Type B pancreatic cell (in vitro differentiated cells): ENCODE measurements at places on chromosomes 2 and 18. TPM values are rescaled to one million over a fixed set of nuclear protein-coding genes. Genes with fewer than 3 reads are reported as not detected.

GRCh38 chr2:149579972-149580882 lies 7.3 kb downstream of the MMADHC start:
- DNase-seq: no peak

GRCh38 chr18:77969972-77970371 lies 720.3 kb downstream of the GALR1 start:
- DNase-seq: no peak

DNA sequence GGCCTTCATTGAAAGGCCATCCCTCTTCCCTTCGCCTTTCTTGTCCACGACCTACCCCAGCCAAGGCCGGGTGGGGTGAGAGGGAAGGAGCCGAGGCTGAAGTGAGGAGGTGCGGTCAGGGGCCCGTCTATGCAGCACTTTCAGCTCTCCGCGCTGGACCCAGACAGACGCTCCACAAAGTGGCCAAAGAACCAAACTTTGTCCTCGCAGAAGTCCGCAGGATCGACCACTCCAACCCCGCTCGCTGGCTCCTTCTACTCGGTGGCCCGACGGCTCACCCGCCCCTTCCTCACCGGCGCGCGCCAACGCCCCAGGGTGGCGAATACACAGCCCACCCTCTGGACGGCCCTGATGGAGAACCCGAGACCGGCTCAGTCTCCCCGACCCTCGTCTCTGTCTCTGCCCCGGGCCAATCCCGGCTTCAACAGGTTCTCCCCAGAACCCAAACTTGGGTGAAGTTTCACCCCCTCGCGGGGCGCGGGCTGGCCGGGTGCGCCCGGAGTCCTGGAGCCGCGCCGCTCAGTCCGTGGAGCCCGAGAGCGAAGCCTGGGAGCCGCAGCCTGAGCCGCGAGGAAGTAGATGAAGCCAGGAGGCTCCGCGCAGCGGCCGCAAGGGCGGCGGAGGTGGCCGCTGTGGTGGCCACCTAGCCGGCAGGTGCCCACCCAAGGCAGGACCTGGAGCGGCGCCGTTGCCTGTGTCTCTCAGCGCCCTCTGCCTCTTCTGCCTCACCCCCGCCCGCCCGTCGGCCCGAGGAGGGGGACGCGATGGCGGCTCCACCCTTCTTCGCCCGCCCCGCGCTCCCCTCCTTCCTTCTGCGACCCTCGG lies 26.7 kb upstream of the ALPP start:
- DNase-seq: no peak

- no peak for DNase-seq
Measured at GRCh38 chr2:17971531-17972125, 93.2 kb downstream of the KCNS3 start.

GRCh38 chr2:129484999-129485897 lies 494.2 kb upstream of the RAB6C start:
- no peak for DNase-seq

Gene SERPINB4
- 0.17 TPM in 1 of 2 replicates, not detected in the other for total RNA-seq
